CD4-positive, alpha-beta T cell (primary cell): ENCODE measurements at places on chromosomes 5 and 9. TPM values are rescaled to one million over a fixed set of nuclear protein-coding genes. Genes with fewer than 3 reads are reported as not detected.
A peak's percentile ranks its signal among the peaks of the same experiment; 100 is the strongest.

DNA sequence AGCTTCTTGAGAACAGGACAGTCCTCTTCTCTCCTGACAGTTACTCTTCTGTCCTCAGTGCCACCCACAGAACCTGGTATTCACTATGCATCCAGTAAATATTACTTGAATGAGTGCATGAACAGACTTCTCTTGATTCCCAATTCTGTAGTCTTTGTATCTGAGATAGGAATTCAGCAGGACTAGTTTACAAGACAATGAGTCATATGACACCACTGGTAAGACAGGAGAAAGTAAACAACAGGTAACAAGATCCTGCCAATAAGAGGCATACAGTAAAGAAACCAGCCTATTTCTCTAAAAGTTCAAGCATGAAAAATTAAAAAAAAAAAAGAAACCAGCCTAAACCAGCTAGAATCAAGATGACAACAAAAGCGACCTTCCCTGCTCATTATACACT lies 6.2 kb downstream of the ZNF883 start:
- H3K27me3 ChIP-seq: no peaks in the 10 kb centered on the region
- no peaks in the 10 kb centered on the region for H3K4me1 ChIP-seq
- H3K4me3 ChIP-seq: no peak overlapping the region
- no peak overlapping the region for H3K27ac ChIP-seq
- H3K36me3 ChIP-seq: no peaks in the 10 kb centered on the region

DNA sequence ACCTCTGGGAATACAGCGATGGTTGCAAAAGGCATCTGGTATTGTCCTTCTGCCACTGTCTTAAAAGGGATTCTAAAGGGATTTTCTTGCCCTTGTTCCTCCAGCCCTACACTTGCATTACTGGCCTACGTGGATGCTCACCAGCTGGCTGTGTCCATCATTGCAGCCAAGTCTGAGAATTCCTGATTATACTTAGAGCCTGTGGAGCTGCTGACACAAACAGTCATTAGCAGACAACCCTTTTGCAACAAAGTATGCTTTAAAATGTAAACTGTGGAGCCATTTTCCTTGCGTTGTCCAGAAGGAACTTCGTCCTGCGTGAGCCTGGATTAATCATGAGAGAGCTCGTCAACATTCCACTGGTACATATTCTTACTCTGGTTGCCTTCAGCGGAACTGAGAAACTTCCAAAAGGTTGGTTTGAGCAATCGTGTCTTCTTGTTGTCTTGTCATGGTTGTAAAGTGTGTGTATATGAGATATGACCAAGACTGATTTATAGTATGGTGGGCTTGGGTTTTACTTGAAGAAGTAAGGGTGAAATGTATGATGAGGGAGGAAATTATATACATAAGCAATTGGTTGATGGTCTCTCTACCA lies at the start of gene MUSK:
MUSK (plus strand) TSS at position 222 of the 598 bp plus-strand sequence; CDS start at position 336, 114 bp downstream.
- no peak within 1 kb of the TSS for H3K4me3 ChIP-seq
- H3K27me3 ChIP-seq: no peaks in the 10 kb centered on the region
- no peak for DNase-seq
- no peak within 1 kb of the TSS for H3K27ac ChIP-seq
- no peaks in the 10 kb centered on the region for H3K4me1 ChIP-seq

Gene RBM27
- 29.7 TPM for total RNA-seq

DNA sequence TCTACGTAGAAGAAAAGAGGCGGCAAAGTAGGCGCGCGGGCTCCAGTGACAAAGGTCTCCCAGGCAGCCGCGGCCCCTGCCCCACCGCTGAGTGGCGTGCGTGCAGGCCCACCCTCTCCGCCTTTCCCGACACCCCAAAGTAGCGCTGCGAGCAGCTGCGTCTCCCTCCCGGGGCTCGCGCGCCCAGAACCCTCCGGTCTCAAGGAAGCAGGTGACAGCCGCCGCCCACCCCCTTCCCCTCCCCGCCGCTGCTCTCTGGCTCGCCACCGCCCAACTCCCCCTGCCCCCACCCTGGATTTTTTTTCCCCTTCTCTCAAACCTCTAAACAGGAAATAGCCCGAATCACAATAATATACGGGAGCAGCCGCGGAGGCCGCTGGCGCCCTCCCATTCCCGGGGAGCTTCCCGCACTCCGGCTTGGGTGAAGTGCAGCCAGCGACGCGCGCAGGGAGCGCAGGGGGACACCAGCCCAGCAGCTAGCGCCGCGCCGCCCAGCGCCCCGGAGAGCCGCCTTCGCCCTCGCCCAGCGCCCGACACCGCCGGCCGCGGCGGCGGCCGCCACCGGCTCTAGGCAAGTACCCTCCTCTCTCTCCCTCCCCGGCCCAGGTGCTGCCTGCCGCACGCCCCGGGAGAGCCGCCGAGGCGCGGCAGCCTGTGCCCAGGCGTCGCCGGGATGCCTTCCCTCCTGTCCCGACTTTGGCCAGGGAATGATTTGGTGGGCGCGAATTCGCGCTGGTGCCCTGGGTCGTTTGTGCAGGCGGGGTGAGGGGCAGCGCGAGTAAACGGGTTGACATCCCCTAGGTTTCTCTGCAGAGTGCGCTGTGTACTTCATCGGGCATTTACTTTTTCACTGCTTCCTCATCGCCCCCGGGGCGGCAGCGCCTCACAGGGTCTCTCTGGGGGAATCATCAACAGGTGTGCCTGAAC lies 52.7 kb upstream of the TJP2 start:
- no peak for DNase-seq
- peak overlapping the region; percentile 13 for H3K27ac ChIP-seq
- no peaks in the 10 kb centered on the region for H3K27me3 ChIP-seq
- peak overlapping the region; percentile 84 for H3K4me3 ChIP-seq

Gene ZNF474
- 0.28 TPM for total RNA-seq

Gene TLN1
- 151 TPM for total RNA-seq

DNA sequence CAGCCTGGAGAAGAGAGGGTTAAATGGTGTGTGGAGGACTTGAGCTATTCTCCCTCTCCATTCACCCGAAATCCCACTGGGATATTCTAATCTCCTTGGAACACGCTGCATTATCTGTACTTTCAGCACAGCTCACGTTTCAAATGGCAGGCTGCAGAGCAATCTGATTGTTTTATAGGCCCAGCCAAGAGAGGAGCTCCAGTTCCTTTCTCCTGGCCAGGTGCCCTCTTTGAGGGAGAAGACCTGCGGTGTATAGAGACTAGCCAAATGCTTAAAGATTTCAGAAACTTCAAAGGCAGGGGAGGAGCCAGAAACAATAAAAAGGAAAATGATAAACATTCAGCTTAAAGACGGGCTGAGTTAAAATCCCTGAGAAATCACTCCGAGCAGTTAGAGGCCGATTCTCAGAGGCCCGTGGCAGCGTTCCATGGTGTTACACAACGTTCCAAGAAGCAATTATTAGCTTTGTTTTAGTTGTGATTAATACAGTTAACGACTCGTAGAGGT lies 564.0 kb upstream of the KLF4 start:
- no peak overlapping the region for H3K4me3 ChIP-seq
- H3K27ac ChIP-seq: no peak overlapping the region
- no peaks in the 10 kb centered on the region for H3K36me3 ChIP-seq
- DNase-seq: no peak
- H3K4me1 ChIP-seq: no peaks in the 10 kb centered on the region

DNA sequence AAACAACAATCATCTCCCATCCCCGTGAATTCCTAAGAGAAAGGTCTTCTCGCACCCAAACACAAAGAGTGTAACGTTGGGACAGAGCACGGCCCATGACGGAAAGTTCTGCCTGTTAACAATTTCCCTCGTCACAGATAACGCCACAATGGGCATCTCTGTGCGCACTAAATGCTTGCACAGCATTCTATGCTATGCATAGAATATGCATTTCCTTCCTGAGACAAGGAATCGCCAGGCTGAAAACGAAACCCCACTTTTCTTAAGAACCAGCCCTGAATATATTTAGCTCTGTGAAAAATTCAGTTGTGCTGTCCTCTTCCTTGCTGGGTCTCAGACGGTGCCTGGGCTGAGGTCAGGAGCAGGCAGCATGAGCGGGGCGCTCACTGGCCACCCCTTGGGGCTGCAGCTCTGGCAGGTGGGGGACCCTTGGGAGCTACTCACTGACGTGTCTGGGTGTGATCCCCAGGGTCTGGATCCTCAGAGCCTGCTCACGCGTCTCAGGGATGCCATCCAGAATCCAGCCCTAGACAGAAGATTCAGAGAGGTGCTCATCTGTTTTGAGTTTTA lies 49.8 kb downstream of the AK8 start:
- no peaks in the 10 kb centered on the region for H3K4me1 ChIP-seq
- H3K27me3 ChIP-seq: peaks cover 24% of the 10 kb centered on the region
- no peak for DNase-seq

Gene SLC6A19
- total RNA-seq: not detected

Gene GRIA1
- total RNA-seq: not detected

- DNase-seq: peak; percentile 77
- H3K27ac ChIP-seq: peak overlapping the region; percentile 68
- peak overlapping the region; percentile 12 for H3K4me3 ChIP-seq
- H3K36me3 ChIP-seq: peaks cover 17% of the 10 kb centered on the region
- no peaks in the 10 kb centered on the region for H3K27me3 ChIP-seq
These were observed 21.0 kb upstream of the RALGDS start for GRCh38 chr9:133141833-133142595.

Gene SPEF2
- 3.2 TPM for total RNA-seq

GRCh38 chr5:42628821-42629220 lies 127.8 kb upstream of the CCDC152 start:
- no peak overlapping the region for H3K4me3 ChIP-seq
- no peak for DNase-seq
- no peaks in the 10 kb centered on the region for H3K4me1 ChIP-seq
- H3K27ac ChIP-seq: no peak overlapping the region
- H3K36me3 ChIP-seq: no peaks in the 10 kb centered on the region

- no peak for DNase-seq
- no peaks in the 10 kb centered on the region for H3K27me3 ChIP-seq
- no peaks in the 10 kb centered on the region for H3K4me1 ChIP-seq
- H3K4me3 ChIP-seq: no peak overlapping the region
These were observed 370.5 kb downstream of the CSNK1G3 start for GRCh38 chr5:123882319-123882964.

Gene TRIM36
- not detected for total RNA-seq

- H3K27me3 ChIP-seq: no peaks in the 10 kb centered on the region
- no peak for DNase-seq
- no peaks in the 10 kb centered on the region for H3K4me1 ChIP-seq
- H3K4me3 ChIP-seq: no peak overlapping the region
- no peak overlapping the region for H3K27ac ChIP-seq
- no peaks in the 10 kb centered on the region for H3K36me3 ChIP-seq
These were observed 18.2 kb downstream of the HBEGF start for GRCh38 chr5:140328036-140328764.

GRCh38 chr5:45578270-45578669 lies 117.9 kb downstream of the HCN1 start:
- no peak for DNase-seq
- no peaks in the 10 kb centered on the region for H3K36me3 ChIP-seq
- H3K4me1 ChIP-seq: no peaks in the 10 kb centered on the region
- H3K27me3 ChIP-seq: no peaks in the 10 kb centered on the region
- no peak overlapping the region for H3K27ac ChIP-seq

GRCh38 chr9:36154331-36154952 lies 14.7 kb upstream of the CCIN start:
- H3K36me3 ChIP-seq: peaks cover 30% of the 10 kb centered on the region
- no peak overlapping the region for H3K4me3 ChIP-seq
- H3K27me3 ChIP-seq: no peaks in the 10 kb centered on the region
- H3K27ac ChIP-seq: no peak overlapping the region
- peaks cover 53% of the 10 kb centered on the region for H3K4me1 ChIP-seq

DNA sequence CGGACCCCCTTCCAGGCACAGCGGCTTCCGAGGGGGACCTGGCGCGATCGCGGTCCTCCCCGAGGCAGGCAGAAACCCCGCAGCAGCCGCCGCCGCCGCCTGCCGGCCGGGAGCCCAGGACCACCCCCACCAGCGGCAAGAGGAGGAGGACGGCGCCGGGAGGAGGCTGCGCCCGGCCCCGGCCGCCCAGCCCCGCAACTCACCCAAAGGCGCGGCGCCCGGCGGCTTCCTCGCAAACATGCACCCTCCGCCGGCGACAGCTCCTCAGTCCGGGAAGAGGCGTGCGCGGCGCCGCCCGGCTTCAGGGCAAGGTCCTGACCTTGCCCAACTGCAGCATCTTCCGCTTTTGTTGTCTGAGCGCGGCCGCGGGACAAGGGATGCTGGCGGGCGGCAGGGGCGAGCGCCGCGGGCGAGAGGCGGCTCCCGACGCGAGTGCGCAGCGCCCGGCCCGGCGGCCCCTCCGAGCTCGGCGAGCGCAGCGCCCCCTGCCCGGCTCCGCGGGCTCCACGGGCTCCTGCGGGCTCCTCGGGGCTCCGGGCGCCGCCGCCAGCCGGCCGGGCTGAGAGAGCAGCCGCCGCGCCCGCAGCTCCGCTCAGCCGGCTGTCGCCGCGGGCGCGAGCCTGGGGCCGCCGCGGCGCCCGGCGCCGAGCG lies 507 bp downstream of the CTNND2 start:
- no peak overlapping the region for H3K4me3 ChIP-seq
- DNase-seq: no peak
- peaks cover 33% of the 10 kb centered on the region for H3K27me3 ChIP-seq
- no peak overlapping the region for H3K27ac ChIP-seq
- H3K4me1 ChIP-seq: no peaks in the 10 kb centered on the region
- no peaks in the 10 kb centered on the region for H3K36me3 ChIP-seq

DNA sequence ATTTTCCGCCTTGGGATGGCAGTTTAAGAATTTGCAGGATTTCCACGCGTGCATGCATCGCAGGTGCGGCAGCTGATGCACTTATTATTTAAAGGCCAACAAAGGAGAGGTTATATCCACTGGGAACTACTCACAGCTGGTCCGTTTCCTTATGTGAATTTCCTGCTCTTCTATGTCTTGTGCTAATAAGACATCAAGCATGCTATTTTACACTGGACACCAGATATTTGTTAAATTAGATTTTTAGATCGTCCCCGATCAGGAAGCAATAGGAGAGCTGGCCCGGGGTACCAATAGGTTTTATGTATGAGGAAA lies 476 bp upstream of the DTWD2 start:
- H3K27ac ChIP-seq: no peak overlapping the region
- peaks cover 10% of the 10 kb centered on the region for H3K4me1 ChIP-seq
- H3K27me3 ChIP-seq: no peaks in the 10 kb centered on the region
- no peak for DNase-seq
- H3K36me3 ChIP-seq: no peaks in the 10 kb centered on the region

- H3K4me1 ChIP-seq: no peaks in the 10 kb centered on the region
- no peaks in the 10 kb centered on the region for H3K27me3 ChIP-seq
- no peak overlapping the region for H3K4me3 ChIP-seq
- peak; percentile 68 for DNase-seq
These were observed 225.9 kb upstream of the NR4A3 start for GRCh38 chr9:99595796-99596195.

DNA sequence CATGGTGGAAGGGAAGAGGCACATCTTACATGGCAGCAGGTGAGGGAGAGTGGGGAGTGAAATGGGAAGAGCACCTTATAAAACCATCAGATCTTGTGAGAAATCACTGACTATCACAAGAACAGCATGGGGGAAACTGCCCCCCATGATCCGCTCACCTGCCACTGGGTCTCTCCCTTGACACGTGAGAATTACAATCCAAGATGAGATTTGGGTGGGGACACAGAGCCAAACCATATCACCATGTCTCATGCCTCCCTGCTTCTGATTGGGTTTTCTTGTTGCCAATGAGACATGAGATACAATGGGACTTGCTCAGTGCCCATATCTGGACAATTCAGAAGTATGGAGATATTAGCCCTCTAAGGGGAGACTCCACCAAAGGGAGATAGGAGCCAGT lies 97.4 kb downstream of the TARS1 start:
- H3K4me3 ChIP-seq: no peak overlapping the region
- H3K27ac ChIP-seq: no peak overlapping the region
- no peaks in the 10 kb centered on the region for H3K36me3 ChIP-seq

Gene SLC36A2
- total RNA-seq: not detected

GRCh38 chr5:76514713-76515112 lies 108.5 kb downstream of the F2RL2 start:
- no peak overlapping the region for H3K4me3 ChIP-seq
- H3K27me3 ChIP-seq: no peaks in the 10 kb centered on the region
- no peak for DNase-seq
- no peaks in the 10 kb centered on the region for H3K4me1 ChIP-seq
- H3K27ac ChIP-seq: no peak overlapping the region
